ENCODE measurements at places on chromosomes 2 and 18. TPM values are rescaled to one million over a fixed set of nuclear protein-coding genes. Genes with fewer than 3 reads are reported as not detected.

- no peak for DNase-seq
These were observed 1.1 kb upstream of the EPC2 start for GRCh38 chr2:148643421-148643820.

- peak; percentile 43 for DNase-seq
These were observed 396 bp downstream of the CNOT9 start for GRCh38 chr2:218569038-218569431.

DNA sequence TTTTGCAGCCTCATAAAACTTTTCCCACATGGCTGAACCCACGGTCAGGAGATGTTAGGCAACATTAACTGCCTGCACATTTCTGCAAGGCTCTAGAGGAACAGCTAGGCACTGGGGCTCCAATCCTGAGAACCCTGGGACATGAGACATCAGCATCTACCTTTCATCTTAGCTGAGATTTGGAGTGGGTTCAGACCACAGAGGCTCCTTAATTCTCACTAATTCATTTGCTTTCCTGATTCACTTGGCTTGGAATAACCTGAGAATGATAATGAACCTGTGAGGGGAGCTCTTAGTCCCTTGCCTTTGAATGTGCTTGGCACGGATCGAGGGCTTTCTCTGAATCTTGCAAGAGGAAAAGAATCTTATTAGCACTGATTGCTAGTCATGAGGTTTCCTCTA is 266.2 kb downstream of the FIGN start:
- DNase-seq = no peak

DNA sequence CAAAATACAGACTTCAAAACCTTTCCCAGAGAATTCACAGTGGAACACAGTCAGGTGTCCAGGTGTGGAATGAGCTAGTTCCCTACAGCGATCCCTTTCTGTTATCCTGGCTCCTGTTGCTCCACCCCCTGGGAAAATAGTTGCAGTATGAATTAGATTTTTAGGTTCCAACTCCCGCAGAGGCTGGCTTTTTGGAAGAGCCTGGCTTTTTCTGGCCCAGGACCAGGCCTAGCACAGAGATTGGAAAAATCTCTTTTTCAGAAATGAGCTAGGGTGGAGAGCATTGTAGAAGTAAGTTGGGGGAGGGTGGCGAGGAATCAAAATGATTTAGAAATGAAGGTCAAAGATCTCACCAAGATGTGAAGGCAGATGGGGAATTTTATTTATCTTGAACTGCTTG is 27.1 kb downstream of the COL5A2 start:
- DNase-seq = no peak

GRCh38 chr2:142722569-142722968 is 154.9 kb upstream of the KYNU start:
- DNase-seq = no peak

DNA sequence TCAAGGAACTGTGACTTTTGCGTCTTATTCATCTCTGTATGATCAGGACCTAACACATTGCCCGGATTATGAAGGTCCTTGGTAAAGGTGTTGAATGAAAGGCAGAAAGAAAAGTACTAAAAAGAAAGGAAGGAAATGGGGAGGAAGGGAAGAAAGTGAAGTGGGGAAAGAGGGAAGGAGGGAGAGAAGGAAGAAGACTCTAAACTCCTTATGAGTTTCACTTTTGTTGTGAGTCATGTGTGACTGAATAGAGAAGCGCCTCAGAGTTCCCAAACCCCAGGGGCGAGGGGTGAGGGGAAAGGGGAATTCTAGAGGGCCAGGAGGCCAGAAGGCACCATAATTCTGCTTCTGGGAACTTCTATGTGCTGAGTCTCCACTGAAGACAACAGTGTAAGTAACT is 30.9 kb upstream of the OSBPL6 start:
- DNase-seq = no peak

- no peak for DNase-seq
These were observed 10.1 kb downstream of the ACADL start for GRCh38 chr2:210215120-210215519.

DNA sequence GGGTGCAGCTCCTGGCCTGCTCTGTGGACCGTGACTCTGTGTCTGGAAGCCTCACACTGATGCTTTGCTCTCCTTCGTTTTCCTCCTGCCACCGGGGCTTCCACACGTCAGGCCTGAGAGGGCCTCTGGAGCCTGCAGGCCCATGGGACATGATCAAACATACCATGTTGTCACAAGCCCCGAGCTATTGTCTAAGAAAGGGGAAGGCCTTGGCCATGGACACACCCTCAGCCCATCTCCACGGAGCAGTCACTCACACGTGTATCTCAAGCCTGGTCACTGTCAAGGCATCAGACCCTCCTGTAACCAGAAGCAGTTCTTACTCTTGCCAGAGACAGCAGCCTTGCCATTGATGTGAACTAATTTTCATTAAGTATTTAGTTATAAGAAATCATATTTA is 814.1 kb upstream of the SALL3 start:
- no peak for DNase-seq

DNA sequence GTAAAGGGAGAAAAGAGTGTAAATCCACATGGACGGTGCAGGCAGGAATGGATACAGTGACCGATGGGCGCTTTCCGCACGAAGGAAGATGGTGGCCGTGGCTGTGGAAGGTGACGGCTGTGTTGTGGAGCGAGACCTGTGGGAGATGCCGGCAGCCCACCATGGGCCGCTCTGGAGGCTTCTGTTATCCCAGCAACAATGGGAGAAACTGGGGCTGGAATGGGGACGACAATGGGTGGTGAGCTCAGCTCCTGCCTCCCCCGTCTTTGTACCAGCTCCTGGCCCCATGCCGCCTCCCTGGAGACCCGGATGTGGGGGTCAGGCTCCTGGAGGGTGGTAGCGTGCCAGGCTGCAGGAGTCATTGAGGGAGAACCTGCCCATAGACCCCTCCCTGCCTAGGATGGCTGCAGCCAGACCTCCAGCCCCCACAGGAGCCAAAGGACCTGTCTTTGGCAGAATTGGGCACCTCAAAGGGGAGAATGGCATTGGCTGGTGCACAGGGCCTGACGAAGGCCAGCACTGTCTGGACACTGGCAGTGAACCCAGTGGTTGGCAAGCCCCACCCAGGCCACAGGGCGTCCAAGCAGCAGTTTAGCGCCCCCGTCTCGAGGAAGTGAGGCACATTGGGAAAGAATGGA is 72.6 kb downstream of the SLC66A2 start:
- peak; percentile 31 for DNase-seq

DNA sequence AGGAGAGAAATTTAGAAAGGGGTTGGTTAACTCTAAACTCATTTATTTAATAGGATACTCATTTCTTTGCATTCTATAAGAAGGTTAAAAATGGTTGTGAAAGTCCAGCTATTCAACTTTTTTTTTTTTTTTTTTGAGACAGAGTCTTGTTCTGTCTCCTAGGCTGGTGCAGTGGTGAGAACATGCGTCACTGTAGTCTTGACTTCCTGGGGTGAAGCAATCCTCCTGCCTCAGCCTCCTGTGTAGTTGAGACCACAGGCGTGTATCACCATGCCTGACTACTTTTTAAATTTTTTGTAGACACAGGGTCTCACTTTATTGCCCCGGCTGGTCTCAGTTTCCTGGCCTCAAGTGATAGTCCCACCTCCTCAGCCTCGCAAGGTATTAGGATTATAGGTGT is 11.9 kb downstream of the ELP2 start:
- no peak for DNase-seq

- peak; percentile 32 for DNase-seq
These were observed 129.4 kb downstream of the TNS1 start for GRCh38 chr2:217873371-217873770.

- no peak for DNase-seq
These were observed 2186.8 kb upstream of the CELF4 start for GRCh38 chr18:39752351-39752750.

GRCh38 chr2:36559221-36559942 is 38.6 kb downstream of the FEZ2 start:
- DNase-seq = no peak

DNA sequence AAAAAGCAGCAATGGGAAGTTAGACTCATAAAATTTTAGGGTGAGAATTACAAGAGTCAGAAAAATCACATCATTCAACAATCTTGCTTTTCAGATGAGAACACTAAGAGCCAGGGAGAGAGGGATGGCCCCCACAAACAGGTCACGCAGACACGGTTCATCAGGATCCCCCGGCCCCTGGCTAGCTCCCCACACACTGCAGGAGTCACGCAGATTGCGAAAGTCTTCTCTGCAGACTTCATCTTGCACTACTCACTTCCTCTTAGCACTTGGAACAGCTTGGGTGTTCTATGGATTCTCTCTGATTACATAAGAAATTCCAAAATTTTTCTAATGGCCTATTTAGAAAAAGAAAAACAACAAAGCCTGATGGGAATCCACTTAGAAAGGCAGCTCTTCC is 21.6 kb upstream of the SULT1C2 start:
- no peak for DNase-seq

GRCh38 chr18:54396760-54397159 is 39.1 kb downstream of the C18orf54 start:
- no peak for DNase-seq

- peak; percentile 77 for DNase-seq
These were observed 18.2 kb downstream of the NRP2 start for GRCh38 chr2:205700331-205701132.

GRCh38 chr2:72919414-72920317 is 2.3 kb downstream of the EMX1 start:
- peak; percentile 75 for DNase-seq

DNA sequence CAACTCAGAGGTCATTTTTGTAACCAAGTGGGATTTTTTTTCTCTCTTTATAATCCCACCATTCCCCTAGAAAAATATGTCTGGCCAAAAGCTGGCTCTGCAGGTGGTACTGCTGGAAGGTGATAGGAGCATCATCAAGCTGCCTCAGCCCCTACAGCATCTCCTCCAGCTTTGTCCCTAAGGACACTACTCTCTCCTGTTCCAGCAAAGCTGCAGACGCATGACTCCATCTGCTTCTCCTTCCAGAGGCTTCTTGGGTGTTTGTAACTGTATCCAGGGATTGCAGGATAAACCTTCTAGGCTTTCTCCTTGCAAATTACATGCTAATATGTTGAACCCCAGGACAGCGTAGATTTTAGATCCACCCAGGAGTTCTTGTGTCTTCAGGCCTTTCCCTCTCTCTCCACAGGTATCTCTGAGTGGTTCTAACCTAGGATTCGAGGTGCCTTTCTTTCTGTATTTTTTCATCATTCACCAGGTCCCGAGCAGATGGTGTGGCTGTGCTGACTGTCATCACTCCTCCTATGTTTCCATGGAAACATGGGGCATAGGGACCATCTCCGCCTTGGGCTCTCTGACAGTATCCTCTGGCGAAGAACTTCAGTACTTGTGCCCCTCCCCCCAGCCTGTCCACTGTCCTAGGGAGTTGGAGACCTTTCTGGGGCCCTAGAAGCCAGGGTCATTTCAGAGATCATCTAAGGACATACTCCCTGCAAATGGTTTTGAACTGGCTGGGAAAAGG is 34.3 kb downstream of the AFF3 start:
- DNase-seq = no peak

DNA sequence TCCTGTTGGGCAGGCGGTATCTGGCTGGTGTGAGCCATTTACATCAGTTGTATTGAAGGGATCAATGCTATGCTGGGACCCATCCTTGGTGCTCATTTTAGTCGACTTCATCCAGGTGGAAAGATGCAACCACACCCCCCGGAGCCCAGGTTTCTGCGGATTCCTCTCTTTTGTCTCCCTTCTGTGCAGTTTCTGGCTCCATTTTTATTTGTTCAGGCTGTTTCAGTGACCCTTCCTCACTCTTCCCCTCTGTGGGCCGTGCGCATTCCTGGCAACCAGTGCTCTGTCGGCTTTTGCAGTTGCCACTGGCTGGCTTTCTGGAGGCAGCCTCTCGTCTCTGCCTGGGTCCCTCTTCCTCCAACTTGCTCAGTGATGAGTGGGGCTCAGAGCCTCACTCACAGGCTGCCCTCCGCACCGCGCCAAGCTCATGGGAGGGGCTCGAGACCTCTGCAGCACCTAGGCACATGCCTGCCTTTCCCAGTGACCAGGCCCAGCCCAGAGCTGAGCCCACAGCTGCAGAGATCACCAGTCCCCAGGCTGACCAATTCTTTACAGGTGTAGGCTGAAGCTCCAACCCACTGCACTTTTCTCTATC is 12.1 kb downstream of the SH3RF3 start:
- DNase-seq = no peak

DNA sequence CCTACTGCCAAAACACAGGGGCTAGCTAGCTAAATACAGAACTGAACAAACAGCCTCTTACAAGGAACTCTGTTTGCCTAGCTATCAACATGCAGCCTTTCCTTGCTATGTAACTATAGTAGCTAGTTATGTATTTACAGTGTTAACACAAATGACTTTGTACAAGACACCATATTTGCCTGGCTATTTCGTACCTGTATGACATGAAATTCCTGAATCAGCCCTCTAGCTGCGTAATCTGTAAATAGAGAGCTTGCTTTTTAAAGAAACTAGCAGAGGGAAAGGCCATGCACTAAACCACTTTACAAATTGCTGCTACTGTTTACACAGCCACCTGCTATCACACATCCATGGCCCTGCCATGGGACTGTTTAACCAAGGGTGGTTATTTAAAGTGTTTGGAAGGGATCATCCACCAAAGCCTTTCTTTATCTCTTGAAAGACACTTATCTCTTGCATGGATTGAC is 248.7 kb downstream of the TFCP2L1 start:
- DNase-seq = no peak

DNA sequence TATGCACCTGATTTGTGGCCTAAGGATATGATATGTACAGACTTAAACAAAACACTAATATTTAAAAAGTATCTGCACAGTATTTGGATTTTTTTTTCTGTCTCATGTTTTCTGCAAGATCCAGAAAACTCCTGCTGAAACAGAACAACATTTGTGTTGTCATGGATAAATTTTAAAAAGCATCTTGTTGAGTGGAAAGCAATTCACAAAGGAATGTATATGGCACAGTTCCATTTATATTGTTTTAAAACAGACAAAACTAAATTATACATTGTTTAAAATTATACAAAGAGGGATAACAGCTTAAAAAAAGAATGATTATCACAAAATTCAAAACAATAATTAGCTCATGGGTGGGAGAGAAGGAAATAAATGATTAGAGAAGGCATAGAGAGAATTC is 193.5 kb downstream of the PPP1R1C start:
- DNase-seq = no peak

DNA sequence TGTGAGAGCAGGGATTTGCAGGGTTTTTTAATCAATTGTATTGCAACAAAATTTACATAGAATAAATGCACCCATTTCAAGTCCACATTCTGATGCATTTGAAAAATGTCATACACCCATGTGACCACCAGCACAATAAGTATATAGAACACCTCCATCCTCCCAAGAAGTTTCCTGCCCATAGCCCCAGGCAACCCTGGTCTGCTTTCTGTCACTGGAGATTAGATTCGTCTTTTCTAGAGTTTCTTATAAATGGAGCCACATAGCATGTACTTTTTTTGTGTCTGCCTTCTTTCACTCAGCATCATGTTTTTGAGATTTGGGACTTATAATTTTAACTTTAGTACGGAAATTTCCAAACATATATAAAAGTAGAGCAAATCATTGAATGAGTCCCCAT is 127.2 kb upstream of the EPAS1 start:
- DNase-seq = no peak

- no peak for DNase-seq
These were observed 10.5 kb upstream of the ZNF513 start for GRCh38 chr2:27390822-27391679.

CHRND gene
- not detected for total RNA-seq

LRP2 gene
- not detected for total RNA-seq

OSBPL1A gene
- 51.8 TPM for total RNA-seq

TEKT4 gene
- not detected for total RNA-seq

CYP1B1 gene
- total RNA-seq = 827 TPM

KIF1A gene
- under 0.01 TPM for total RNA-seq

INHBB gene
- under 0.01 TPM for total RNA-seq

KYNU gene
- 10.9 TPM for total RNA-seq

TYMS gene
- 5.3 TPM for total RNA-seq

CYBRD1 gene
- 338 TPM for total RNA-seq

ELOA2 gene
- not detected for total RNA-seq

SF3B6 gene
- total RNA-seq = 96.6 TPM

UGT1A5 gene
- not detected for total RNA-seq

KCNJ13 gene
- not detected for total RNA-seq

Data from osteoblast (primary cell).